ENCODE measurements at places on chromosomes 4 and X.

- DNase-seq, result no peak
These were observed 48.4 kb upstream of the PAK3 start for GRCh38 chrX:111047575-111047974.

GRCh38 chr4:141066690-141067089, 66.6 kb downstream of the RNF150 start:
- no peak for DNase-seq

DNA sequence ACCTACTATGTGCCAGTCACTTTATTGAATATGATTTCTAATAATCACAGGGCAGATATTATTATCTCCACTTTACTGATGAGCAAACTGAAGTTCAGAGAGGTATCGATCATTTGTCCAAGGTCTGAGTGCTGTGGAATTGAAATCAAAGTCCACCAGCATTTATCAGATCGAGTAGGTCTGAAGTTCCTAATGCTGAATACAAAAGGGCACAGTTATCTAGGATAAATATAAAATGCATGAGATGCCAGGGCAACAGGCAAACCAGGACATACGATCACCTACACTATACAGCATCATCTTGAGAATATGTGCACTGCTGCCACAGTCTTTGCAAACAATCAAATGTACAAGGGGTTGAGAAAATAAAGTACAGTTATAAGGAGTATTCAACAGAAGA, 57.2 kb upstream of the SH3RF1 start:
- DNase-seq, result no peak

- no peak for DNase-seq
These were observed 17.7 kb downstream of the IL15 start for GRCh38 chr4:141654098-141654497.

- DNase-seq, result no peak
These were observed 5.1 kb downstream of the NUDT9 start for GRCh38 chr4:87427518-87427868.

DNA sequence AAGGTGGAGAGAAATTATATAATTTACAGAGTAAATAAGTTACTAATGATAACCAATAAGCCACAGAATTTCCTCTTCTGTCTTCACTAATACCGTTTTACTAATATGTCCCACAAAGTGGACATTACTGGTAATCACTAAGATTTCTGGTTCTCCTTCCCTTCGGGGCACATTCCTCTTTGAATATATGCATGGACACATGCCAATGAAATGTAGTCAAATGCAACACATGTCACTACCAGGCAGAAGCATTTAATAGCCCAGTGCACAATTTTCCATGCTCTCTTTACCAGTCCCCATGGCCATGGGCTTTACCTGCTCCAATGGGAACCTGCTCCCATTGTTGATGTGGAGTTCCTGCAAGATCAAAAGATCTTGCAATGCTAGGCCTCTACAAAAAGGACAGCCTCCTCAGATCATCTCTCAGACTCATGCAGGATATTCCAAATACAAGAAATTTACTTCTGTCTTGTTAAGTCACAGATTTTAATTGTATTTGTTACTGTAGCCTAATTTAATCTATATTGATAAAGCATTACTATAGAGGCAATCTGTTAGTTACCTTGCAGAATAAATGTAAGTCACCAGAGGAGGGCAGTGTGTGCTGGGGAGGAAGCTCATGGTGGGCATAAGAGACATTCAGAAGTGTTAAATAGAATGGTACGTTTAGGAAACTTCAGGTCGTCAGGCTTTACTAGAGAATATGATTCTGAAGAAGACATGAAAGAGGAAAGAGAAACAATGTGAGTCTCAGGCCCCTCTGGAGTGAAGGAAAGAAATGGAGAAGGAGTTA, 37.1 kb upstream of the INPP4B start:
- DNase-seq, result no peak

- DNase-seq, result no peak
These were observed 1097.0 kb downstream of the PDHA2 start for GRCh38 chr4:96936886-96937285.

Data from head of caudate nucleus (tissue), 42 donors.